ENCODE measurements at places on chromosomes 6 and 20.
A peak's percentile ranks its signal among the peaks of the same experiment; 100 is the strongest.

DNA sequence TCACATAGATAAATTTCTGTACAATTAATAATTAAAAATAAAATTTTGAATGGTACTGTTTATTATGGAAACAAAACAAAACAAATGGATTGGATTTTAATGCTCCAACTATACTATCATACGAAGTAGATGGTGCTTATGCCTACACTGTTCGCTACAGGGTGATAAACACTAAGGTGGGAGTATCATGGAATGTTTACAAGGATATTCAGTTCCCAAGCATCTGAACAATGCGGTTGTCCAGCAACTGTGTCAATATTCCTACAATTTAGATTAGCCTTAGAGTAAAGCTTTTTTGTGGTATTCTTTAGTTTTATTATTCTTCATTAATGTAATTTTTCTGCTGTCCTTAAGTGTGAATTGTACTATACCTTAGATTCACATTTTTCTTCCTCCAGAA, 105.1 kb downstream of the MMS22L start:
- no peak for DNase-seq

GRCh38 chr6:110683241-110683640, 132.0 kb downstream of the CDK19 start:
- DNase-seq, result no peak

DNA sequence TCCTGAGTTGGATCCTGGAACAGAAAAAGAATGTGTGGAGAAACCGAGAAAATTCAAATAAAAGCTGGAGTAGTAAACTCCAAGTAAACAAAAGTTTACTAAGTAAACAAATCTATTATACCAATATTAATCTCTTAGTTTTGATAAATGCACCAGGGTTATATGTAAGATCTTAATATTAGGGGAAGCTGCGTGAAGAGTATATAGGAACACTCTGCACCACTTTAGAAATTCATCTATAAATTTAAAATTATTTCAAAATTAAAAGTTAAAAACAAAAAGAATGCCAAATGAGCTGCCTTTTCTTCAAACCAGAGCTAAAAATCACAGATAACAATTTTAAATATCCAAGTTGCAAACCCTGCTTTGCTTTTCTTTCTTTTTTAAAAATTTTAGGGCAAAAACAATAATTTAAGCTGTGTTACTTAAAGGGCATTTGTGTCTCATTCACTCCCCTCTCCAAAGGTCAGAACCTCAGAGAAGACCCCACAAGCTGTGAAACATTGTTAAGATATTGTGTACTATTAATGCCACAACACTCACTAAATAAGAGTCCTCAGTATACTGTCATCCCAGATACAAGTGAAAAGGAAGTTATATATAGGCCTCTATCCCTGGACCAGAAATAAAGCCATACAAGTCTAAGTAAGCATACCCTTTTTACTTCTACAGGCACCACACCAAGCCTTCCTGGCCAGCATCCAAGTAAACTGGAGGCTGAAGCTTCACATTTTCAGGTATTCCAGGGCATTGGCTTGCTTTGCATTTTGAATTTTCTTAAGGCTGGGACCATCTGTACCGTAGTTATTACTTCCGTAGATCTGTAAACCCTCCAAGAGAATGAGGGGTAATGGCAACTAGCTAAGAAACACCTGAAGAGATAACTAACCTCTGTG, 7.0 kb downstream of the DNAAF9 start:
- DNase-seq, result no peak

GRCh38 chr6:170504479-170504878, 48.6 kb downstream of the PSMB1 start:
- no peak for DNase-seq

DNA sequence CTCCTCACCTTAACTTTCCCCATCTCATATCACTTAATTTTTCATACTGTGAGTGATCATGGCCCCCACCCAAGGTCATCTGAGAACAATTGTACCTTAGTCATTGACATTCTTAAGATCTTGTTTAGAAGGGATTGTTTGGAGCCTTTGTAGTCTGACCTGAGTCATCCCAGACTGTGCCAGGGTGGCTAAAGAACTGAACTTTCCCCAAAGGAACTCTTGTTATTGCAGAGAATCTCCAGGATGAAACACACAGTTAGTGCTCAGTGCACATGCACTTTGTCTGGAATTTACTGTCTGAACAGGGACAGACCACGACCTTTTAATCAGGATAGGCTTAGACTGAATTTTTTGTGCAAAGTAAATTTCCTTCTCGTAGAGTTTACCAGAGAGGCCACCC, 112.6 kb upstream of the CCN2 start:
- DNase-seq, result no peak

- DNase-seq, result no peak
Observed at GRCh38 chr6:14025160-14025559, 92.4 kb upstream of the CD83 start.

GRCh38 chr6:147058786-147059385, 145.3 kb upstream of the STXBP5 start:
- no peak for DNase-seq

DNA sequence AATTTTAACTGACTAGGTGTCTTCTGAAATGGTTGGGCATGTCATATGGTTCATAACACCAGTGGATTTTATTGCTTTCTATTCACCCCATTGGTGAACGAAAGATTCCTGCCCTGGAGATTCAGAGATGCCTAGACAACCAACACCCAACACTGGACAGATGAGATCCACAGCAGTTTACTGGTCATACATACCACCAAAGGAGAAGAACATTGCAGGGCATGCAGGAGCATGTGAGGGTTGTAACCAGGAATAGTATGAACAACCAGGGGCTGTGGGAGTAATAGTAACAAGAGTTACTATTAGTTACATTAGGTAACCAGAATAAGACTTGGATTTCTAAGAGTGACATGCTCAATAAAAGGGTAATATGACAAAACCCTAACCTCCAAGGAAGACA, 77.8 kb upstream of the FABP7 start:
- no peak for DNase-seq

- no peak for DNase-seq
Observed at GRCh38 chr6:2817903-2818443, 23.7 kb downstream of the SERPINB1 start.

- DNase-seq, result no peak
Observed at GRCh38 chr6:108748055-108748454, 100.2 kb upstream of the ARMC2 start.

DNA sequence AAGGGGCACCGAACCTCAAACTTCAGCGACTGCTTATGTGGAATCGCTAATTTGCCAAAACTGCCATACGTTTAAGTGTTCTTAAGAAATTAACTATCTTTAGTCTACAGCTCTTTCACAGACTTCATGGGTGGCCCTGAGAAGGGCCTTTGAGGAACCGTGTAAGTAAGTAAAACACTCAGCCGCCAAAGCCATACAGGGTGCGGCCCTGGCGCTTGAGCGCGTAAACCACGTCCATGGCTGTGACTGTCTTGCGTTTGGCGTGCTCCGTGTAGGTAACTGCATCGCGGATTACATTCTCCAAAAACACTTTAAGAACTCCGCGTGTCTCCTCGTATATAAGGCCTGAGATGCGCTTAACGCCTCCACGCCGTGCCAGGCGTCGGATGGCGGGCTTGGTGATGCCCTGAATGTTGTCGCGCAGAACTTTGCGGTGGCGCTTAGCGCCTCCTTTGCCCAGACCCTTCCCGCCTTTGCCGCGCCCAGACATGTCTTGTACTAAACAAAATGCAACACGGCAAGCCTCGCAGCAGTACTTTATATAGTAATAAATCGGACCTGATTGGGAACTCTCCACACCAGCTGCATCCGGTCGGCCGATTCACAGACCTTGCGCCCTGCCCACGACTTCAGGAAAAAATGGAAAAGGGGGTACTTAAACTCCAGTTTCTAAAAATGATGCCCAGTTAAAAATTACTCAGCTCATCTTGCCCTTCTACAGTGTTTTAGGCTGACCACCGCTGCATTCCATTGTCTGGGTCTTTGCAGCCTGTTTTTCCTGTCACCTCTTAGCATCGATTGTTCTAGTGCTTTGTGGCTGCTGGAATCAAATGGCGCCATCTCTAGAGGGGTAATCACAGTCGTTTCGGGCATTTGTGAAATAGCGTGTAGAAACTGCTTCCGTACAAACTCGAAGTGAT, 38.9 kb downstream of the OR2B2 start:
- DNase-seq, result no peak

- peak; percentile 32 for DNase-seq
Observed at GRCh38 chr6:9126878-9127560, 691.7 kb upstream of the SLC35B3 start.

GRCh38 chr20:49320460-49320859, 42.6 kb upstream of the ZNFX1 start:
- DNase-seq, result peak; percentile 29

GRCh38 chr6:132811276-132811675, 3.1 kb upstream of the RPS12 start:
- DNase-seq, result no peak

DNA sequence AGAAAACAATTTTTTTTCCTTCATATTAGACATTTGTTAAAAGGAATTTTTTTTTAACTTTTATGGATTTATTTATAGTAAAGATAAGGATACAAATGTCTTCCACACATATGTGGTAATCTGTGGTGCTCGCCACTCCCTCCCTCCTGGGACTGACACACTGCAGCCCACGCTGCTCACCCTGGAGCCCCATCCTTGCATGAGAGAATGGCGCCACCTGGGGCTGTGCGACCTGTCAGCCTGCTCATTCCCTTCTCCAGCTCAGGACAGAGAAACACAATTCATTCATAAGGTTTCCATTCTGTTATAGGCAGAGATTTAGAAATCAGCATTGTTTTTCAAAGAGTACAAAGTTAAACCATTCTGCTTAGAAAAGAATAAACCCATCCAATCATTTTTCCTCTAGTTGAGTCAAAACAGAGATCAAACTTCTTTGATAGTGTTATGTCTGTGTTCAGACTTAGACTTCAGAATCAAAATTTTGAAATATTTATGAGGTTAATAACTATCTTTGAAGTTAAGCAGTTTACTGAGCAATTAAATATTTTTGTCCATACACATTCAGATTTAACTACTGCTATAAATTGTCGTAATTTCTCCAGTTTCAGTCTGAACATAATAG, 42.8 kb upstream of the DYNLRB1 start:
- DNase-seq, result peak; percentile 27

GRCh38 chr20:26295006-26295405, 598.4 kb upstream of the ZNF337 start:
- no peak for DNase-seq

DNA sequence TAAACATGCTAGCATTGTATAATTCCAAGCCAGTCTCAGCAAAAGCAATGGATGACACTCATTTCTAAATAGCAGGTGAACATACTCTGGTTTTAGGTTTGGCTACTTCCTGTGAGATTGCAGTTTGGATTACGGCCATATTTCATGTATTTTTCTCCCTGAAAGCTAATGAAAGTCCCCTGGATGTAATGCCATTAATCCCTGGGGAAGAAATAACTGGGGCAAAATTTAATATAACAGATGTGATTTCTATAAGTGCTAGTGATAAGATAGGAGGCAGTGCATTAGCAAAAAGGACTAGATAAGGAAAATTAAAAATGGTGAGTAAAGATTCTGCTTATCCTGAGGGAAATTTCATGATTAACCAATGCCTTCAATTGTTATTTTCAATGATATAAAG, 238.2 kb downstream of the ADGRB3 start:
- DNase-seq, result no peak

GRCh38 chr6:140382355-140382754, 1007.9 kb upstream of the CITED2 start:
- no peak for DNase-seq

- DNase-seq, result no peak
Observed at GRCh38 chr6:22925304-22925835, 356.0 kb downstream of the HDGFL1 start.

DNA sequence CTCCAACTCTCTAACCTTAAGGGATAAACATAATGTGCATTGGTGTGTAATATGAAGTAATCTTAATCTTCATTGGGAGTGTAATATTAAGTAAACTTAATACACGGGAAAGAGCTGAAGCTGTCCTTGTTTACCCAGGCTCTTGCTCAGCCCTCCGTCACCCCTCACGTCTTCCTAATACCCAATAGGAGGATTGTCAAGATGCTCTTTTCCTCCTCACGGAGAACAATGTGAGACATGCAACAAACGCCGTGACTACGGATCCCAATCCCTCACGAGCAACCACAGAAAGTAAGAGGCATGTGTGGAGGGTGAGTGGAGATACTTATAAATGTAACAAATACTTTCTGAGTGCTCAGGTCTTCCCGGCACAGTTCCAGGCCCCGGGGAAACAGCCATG, 11.0 kb downstream of the KIF16B start:
- no peak for DNase-seq

GRCh38 chr20:1900321-1900801, 5.2 kb downstream of the SIRPA start:
- peak; percentile 65 for DNase-seq
